Immature natural killer cell (primary cell): ENCODE measurements at places on chromosomes 3 and 15.

DNA sequence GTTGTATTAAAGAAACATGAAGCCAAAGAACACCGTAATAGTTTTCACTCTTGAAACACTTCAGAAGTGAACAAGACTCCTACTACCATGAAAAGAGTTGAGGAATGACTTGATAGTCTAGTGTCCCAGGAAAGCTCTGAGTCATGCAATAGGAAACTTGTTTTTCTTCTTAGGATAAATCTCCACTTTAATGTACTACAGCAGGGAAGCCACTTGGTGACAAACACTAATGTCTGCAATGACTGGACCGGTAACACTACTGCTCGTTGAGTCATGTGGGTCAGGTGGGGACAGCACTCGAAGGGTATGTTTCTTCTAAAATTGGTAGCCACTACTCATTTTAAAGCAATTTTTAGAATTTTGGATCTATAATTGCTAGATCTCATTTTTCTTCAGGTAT is 291.7 kb upstream of the CNTN3 start:
- DNase-seq, result no peak

GRCh38 chr3:73685061-73685460 is 60.3 kb upstream of the PDZRN3 start:
- DNase-seq, result no peak

DNA sequence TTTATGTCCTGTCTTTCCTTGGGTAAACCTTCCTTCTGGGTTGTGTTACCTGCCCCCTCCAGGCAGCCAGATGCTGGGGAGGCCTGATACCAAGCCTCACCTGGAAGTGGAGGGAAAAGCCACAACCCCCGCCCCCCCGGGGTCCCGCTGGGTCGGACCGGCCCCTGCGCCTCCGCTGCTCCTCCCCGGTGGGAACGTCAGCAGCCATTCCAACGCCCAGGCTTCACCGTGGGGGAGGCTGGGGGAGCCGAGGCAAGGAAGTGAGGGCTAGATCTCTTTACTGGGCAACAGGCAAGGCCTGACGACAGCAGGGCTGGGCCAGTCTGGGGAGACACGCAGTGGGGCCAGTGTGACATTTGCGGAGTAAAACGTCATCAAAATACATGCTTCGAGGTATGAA is 53.0 kb upstream of the SNRPA1 start:
- no peak for DNase-seq

- DNase-seq, result no peak
Observed at GRCh38 chr15:36905908-36906307, 194.4 kb downstream of the MEIS2 start.

DNA sequence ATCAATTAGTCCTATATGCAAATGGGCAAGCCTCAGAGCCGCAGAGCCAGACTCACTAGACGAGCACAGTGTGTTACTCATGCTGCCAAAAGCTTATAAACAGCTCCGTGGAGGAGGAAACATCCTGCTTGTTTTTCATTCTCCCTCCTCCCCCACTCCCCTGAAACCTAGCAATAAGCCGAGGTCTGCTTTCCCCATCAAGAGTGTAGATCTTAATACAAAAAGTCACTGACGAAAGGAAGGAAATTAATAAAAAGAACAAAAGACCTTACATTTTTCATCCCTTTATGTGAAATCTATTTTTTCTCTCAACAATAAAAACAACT is 88.5 kb downstream of the XXYLT1 start:
- DNase-seq, result no peak

DNA sequence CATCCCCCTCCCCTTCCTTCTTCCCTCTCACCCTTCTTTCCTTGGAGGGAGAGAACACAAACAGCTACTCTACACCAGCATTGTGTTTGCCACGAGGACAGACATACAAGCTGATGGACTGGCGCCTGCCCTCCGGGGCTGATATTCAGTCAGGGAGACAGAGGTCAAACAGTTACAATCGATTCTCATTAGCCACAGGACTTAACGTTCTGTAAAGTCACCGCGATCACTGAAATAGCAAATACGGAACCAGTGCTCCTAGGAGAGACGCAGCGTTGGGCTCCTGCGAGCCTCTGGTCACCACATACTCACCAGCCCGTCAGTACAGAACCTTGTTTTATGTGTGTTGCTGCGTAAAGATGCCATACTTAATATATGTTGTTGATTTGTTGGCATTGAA is 108.8 kb downstream of the LRRK1 start:
- DNase-seq, result no peak

DNA sequence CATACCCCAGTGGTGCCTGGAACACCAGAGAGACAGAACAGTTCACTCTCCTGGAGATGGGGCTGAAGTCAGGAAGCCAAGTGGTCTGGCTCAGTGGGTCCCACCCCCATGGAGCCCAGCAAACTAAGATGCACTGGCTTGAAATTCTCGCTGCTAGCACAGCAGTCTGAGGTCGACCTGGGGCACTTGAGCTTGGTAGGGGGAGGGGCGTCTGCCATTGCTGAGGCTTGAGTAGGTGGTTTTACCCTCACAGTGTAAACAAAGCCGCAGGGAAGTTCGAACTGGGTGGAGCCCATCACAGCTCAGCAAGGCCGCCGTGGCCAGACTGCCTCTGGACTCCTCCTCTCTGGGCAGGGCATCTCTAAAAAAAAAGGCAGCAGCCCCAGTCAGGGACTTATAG is 272.0 kb downstream of the KLF13 start:
- DNase-seq, result peak; percentile 41

DNA sequence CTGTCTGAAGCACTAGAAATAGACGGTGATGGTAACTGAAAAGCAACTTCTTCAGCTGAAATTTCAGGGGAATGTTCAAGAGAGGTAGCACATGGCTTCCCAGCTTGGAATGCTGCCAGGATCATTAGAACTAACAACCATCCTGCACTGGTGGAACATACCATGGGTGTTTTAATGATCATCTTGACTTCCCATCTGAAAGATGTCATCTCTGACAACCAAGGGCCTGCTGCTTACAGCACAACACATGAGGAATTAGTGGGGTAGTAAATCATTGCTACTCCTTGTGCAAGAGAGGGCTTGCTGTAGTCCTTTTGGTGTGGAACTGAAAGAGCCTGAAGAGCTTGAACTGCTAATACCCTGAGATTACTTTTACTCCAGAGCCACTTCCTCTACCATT is 853.7 kb downstream of the MCTP2 start:
- DNase-seq, result no peak

- no peak for DNase-seq
Observed at GRCh38 chr15:62883938-62884479, 158.5 kb upstream of the TPM1 start.
